ENCODE measurements at places on chromosomes 6 and 20. TPM values are rescaled to one million over a fixed set of nuclear protein-coding genes. Genes with fewer than 3 reads are reported as not detected.

ADRM1 gene
- total RNA-seq, result 94.4 TPM

TGM3 gene
- under 0.01 TPM for total RNA-seq

SLC22A16 gene
- 0.15 TPM for total RNA-seq

ORC3 gene
- 31.9 TPM for total RNA-seq

C6orf141 gene
- 1.3 TPM for total RNA-seq

SPATA25 gene
- 3.5 TPM for total RNA-seq

MUC21 gene
- not detected for total RNA-seq

TAGAP gene
- total RNA-seq, result not detected

Measured in smooth muscle cell of trachea (primary cell).